ENCODE measurements at places on chromosomes 6 and 20.

GRCh38 chr6:6007366-6008088, 802 bp upstream of the NRN1 start:
- DNase-seq = no peak

DNA sequence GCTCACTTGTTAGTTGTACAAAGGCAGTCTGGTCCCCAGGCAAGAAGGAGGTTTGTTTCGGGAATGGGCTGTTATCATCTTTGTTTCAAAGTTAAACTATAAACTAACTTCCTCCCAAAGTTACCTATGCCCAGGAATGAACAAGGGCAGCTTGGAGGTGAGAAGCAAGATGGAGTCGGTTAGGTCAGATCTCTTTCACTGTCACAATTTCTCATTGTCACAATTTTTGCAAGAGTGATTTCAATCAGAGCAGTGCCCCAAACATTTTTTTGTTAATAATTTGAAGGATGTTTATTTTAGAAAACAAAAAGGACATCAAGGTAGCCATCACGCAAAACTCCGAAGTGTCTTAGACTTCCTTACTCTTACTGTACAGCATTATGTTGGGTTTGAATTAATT, 170.8 kb downstream of the NFATC2 start:
- no peak for DNase-seq

GRCh38 chr20:5687884-5688283, 62.3 kb upstream of the SHLD1 start:
- no peak for DNase-seq

GRCh38 chr6:11053307-11053706, 9.2 kb upstream of the ELOVL2 start:
- DNase-seq = no peak

DNA sequence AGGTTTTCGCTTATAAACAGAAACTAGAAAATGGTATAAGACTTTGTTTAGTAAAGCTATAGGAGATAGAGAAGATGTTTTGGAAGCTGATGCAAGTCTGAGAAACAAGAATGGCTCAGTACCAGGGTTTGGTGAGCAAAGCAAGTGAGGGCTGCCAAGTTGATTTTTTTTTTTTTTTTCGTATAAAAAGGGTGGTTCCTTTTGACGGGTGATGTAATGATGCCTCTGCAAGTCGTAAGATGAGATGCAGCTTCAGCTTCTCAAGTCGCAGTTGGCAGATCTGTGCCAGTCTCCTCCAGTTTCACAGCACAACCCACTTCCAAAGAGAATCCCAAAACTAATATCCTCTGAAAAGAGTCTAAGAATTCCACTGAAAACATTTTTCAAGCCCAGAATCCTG, 252.8 kb upstream of the CDH4 start:
- no peak for DNase-seq

- DNase-seq = no peak
Observed at GRCh38 chr6:144757299-144757698, 472.2 kb downstream of the UTRN start.

- DNase-seq = no peak
Observed at GRCh38 chr20:2296524-2297356, 939 bp downstream of the TGM3 start.

DNA sequence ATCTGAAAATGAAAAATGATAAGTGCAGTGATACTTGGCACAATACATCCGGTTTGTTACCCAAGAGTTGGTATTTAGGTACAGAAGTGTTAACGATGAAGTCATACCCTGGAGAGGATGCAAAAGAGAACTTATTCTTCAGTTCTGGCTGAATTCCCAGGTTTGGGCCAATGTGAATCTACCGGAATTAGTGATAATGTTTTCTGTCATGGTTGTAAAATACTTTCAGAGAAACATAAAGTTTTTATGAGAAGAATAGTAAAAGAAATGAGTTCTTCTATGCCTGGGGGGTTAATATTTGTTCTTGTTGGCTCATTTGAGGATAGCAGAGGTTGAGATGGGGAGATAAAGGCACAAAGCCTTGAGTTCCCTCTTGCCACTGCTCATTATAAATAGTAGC, 509.9 kb upstream of the POU3F2 start:
- DNase-seq = no peak

DNA sequence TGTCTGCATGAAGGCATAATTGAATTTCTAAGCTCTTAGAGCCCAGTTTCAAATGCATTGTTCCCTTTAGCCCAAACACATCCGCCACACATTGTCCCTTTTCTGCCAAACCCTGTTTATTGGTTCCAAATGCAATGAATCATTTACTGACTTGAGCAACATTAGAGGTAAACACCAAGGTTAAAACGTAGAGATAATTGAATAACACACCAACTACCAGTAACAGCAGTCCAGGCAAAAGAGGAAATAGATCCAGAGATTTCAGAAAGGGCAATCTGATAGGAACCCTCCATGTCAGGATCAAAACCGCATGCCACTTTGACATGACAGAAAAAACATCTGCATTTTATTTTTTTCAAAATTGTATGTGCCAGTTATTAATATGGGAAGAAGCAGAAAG, 114.8 kb downstream of the PKHD1 start:
- DNase-seq = no peak

DNA sequence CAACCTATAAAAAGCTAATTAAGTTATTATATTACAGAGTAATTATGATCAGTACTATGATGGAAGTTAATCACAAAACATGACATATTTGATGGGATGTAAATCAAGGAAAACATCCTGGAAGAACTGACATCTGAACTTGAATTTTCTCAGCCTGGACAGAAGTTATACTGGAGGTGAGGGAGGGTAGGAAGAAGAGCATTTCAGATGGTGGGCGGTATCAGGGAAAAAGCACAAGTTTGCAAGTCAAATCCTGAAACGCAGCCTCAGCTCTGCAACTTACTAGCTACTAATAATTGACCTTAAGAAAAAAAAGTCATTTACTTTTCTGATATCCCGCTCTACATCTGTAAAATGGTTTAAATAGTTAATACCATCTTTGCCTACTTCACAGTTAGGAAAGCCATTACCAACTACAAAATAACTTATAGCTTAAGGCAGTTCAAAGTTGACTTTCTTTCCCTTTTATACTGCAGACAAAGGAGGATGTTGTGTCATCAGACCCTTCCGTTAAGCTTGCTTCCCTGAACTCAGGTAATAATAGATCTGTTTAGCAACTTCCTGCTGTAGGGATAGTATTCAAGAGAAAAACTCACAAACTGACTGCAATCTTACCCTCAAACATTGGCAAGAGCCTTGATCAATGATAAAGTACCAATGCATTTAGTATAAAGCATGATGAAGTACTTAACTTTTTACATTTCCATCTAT, 21.0 kb downstream of the NOL7 start:
- DNase-seq = no peak

GRCh38 chr20:43824309-43825050, 90.2 kb upstream of the TOX2 start:
- DNase-seq = no peak

- no peak for DNase-seq
Observed at GRCh38 chr6:125346201-125346925, 44.6 kb upstream of the HDDC2 start.

DNA sequence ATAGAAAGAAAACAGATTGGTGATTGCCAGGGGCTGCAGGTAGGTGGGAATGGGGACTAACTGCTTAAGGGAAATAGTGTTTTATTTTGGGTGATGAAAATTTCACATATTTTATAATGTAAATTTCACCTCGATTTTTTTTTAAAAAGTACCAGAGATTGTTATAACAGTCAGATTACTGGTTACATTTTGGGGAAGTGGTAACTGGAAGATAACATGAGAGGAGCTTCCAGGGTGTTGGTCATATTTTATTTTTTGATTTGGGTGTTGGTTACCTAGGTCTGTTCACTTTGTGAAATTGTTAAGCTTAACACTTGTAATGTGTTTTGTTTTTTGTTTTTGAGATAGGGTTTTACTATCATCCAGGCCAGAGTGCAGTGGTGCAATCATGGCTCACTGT, 17.2 kb upstream of the CRIP3 start:
- DNase-seq = no peak

GRCh38 chr6:4582506-4583417, 193.4 kb upstream of the CDYL start:
- no peak for DNase-seq

DNA sequence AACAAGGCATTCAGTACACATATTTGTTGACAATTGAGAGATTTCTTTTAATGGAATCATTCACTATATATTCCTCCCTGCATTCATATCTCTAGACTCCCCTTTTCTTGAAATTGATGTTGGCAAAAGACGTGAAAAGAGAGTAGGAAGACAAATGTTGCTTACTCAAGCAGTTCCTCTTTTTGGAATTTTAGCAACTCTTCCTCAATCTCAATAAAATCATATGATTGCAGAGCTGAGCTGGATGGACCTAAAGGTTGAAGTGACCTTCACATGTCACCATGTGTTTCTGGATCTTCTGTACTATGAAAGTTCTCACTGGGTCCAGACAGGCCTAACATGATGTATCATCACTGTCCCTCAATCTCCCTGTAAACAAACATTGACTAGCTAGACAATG, 18.6 kb downstream of the ADGRF1 start:
- no peak for DNase-seq

DNA sequence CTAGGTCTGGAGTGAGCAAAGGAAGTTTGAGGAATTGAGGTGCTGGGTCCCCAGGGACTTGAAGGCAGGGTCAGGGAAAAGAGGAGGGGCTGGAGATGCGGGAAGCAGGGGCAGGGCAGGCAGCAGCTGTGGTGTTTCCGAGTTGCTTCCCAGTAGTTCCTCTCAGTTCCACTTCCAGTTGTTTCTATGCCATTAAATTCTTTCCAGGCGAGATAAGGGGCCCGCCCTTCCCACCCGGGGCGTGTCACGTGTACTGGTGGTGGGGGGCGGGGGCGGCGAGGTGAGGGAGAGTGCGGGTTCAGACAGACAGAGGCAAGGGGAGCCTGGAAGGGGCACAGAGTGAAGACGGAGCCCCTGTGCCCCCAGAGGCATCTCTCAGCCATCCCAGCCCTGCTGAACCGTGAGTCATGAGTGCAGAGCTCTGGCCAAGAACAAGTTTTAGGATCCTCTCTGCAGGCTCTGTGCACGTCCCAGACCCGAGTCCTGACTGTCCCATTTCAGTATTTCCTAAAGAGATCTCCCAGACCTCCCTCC, 977 bp downstream of the TNXB start:
- DNase-seq = no peak

DNA sequence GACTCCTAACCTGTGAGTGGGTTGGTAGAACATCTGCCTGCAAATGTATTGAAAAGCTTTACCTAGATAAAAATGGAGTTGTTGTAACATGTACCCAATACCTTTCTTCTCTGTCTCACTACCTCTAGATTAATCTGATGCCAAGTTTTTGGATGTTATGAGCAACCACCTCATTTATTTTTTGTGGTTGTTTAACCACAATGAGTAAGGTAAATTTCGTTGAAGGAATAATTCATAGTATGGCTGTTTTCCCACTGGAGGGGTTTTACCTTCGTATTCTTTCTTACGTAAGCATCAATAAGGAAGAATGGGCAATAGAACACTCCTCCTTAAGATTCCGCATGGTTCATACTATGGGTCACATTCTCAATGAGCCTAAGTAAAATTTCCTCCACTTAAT, 165.4 kb downstream of the CDH26 start:
- DNase-seq = no peak

GRCh38 chr6:87210979-87211378, 55.6 kb downstream of the ZNF292 start:
- peak; percentile 44 for DNase-seq

DNA sequence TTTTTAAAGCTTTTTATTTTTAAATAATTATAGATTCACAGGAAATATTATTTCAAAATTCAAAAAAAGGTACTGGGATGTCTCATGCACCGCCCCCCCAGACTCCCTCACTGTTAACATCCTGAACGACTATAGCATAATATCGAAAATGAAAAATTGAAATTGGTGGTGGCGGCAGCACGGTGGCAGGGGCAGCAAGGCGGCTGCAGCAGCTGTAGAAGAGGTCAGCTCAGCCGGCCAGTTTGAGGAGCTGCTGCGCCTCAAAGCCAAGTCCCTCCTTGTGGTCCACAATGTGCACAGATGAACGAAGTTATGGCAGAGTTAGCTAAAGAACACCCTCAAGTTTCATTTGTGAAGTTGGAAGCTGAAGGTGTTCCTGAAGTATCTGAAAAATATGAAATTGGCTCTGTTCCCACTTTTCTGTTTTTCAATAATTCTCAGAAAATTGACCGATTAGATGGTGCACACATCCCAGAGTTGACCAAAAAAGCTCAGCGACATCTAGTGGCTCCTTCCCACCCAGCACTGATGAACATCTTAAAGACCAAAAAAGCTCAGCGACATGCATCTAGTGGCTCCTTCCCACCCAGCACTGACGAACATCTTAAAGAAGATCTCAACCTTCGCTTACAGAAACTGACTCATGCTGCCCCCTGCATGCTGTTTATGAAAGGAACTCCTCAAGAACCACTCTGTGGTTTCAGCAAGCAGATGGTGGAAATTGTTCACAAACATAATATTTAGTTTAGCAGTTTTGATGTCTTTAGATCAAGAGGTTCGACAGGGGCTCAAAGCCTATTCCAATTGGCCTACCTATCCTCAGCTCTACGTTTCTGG, 100.8 kb downstream of the FAM217A start:
- DNase-seq = peak; percentile 48

DNA sequence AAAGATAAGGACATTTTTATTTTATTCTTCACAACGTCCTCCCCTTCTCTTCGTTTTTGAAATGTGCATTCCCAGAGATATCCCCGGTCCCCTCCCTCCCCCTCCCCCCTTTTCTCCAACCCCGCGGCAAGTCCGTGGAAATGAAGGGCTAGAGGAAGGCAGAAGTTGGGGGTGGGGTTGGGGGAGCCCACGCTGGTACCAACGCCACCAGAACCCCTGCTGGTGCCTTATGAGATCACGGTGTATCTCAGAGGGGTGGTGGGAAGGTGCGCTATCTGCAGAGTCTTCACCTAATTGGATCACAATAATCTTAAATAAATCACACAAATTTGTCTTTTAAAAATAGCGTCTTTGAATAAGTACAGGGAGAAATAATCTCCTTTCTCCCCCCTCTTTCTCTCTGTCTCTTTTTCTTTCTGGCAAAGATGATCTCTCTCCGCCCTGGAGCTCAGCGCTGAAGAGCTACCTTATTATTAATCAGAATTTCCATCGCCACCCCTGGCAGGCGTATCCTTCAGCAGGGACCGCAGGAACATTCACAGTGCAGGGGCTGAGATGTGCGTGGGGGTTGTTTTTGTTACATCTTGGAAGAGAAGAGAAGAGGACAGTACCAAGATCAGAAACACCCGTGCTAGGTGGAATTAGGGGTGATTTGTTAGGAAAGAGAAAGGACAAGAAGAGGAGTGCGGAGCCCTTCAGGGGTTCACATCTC, 915 bp downstream of the CLVS2 start:
- DNase-seq = no peak

- no peak for DNase-seq
Observed at GRCh38 chr6:162546905-162547304, 180.7 kb downstream of the PRKN start.

Measured in activated naive CD4-positive, alpha-beta T cell treated with Interleukin-2 at 50 U/mL for 16 hours (primary cell).